ENCODE measurements at places on chromosomes 3 and 15. TPM values are rescaled to one million over a fixed set of nuclear protein-coding genes. Genes with fewer than 3 reads are reported as not detected.

- DNase-seq: no peak
Measured at GRCh38 chr3:46593274-46593862, 19.0 kb upstream of the FAM240A start.

- no peak for DNase-seq
Measured at GRCh38 chr15:82966671-82967071, 14.2 kb upstream of the HOMER2 start.

DNA sequence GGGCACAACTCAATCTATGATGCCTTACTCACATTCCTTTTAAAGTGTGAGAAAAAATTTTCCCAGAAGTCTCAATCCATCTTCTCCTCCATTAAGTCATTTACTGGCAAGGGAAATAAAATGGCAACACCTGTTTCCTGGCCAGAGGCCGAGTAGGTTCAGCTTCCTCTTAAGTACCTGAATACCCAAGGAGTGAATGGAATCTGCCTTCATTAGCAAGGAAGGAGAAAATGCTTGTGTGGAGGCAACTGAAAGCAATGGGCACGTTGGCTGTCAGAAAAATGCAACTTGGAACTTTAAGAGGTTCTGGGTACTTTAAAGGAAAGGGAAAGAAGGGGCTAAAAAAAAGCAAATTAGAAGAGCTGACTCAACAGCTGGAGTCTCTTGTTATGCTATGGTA lies 423.6 kb upstream of the ARL6 start:
- DNase-seq: no peak

Gene SPINT1
- 50.8 TPM for total RNA-seq

All from skin of body (tissue), 3 donors.